ENCODE measurements at places on chromosomes 11 and 22. TPM values are rescaled to one million over a fixed set of nuclear protein-coding genes. Genes with fewer than 3 reads are reported as not detected.

The PGA5 gene
- total RNA-seq, result not detected

The VPREB1 gene
- total RNA-seq, result not detected

The IL10RA gene
- not detected for total RNA-seq

The OR8G5 gene
- not detected for total RNA-seq

The TEAD1 gene
- 75.5 TPM for total RNA-seq

The APOBEC3H gene
- 0.28 TPM for total RNA-seq

The APOBEC3B gene
- total RNA-seq, result 0.37 TPM
